ENCODE measurements at places on chromosomes 16 and 17. TPM values are rescaled to one million over a fixed set of nuclear protein-coding genes. Genes with fewer than 3 reads are reported as not detected.

DNA sequence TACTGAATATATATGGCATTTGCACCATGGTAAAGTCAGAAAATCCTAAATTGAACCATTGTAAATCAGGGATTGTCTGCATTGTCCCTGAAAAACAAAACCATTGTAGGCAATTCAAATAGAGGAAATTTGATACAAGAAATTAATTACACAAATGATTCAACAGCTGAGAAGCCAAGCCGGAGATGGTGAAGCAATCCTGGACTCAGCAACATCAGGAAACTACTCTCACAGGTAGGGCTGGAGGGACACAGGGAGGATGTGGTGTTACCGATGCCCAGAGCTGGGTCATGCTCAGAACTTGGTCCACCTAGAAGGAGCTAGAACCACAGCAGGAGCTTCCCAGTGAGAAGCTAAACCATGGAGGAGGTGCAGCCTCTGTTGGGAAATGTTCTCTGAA lies 18.5 kb upstream of the SCNN1B start:
- no peak for DNase-seq
- H3K27me3 ChIP-seq = no peaks in the 10 kb centered on the region
- H3K27ac ChIP-seq = no peak overlapping the region
- no peaks in the 10 kb centered on the region for H3K36me3 ChIP-seq
- no peak overlapping the region for H3K4me3 ChIP-seq
- no peaks in the 10 kb centered on the region for H3K4me1 ChIP-seq

GRCh38 chr17:74360899-74361229 lies 804 bp downstream of the BTBD17 start:
- no peak overlapping the region for H3K27ac ChIP-seq
- DNase-seq = no peak
- H3K36me3 ChIP-seq = no peaks in the 10 kb centered on the region
- peaks cover 2% of the 10 kb centered on the region for H3K4me1 ChIP-seq

NUDT7 gene
- polyA plus RNA-seq = 25.6 TPM

KCNH6 gene
- not detected for polyA plus RNA-seq

- no peak overlapping the region for H3K4me3 ChIP-seq
- no peaks in the 10 kb centered on the region for H3K36me3 ChIP-seq
- H3K4me1 ChIP-seq = no peaks in the 10 kb centered on the region
- H3K27ac ChIP-seq = no peak overlapping the region
- no peak for DNase-seq
These were observed 135.1 kb upstream of the NOL11 start for GRCh38 chr17:67582673-67583081.

DNA sequence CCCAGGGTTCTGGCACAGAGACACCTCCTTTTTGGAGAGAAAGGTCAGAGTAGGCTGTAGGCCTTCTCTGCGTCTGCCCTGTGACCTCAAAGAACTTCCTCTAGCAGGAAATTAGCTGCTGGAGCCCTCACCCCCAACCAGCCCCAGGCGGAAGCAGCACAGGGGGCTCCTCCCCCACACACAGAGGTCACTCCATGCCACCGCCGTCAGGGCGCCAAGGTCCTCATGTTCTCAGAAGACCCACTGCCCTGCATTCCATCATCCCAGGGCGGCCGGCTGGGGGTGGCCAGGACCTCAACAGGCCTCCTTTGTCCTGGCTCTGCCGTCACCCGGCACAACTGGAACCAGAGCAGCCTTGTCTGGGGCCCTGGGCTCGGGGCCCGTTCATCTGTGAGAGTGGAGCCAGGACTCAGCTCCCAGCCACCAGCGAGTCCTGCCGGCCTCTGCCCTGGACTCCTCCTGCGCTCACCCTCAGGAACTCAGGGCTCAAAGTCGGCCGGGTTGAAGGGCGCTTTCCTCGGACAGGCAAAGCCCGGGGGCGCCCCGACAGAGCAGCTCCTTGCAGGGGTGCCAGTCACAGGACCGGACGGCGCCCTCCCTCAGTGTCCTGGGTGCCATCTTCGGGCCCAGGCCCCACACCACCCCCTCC lies 1.2 kb downstream of the TMC6 start:
- no peaks in the 10 kb centered on the region for H3K27me3 ChIP-seq
- peak overlapping the region; percentile 81 for H3K27ac ChIP-seq
- peaks cover 3% of the 10 kb centered on the region for H3K36me3 ChIP-seq
- no peak for DNase-seq

- no peaks in the 10 kb centered on the region for H3K27me3 ChIP-seq
- no peaks in the 10 kb centered on the region for H3K4me1 ChIP-seq
- DNase-seq = no peak
- H3K36me3 ChIP-seq = no peaks in the 10 kb centered on the region
- H3K4me3 ChIP-seq = no peak overlapping the region
These were observed 100.5 kb downstream of the FTO start for GRCh38 chr16:53804467-53804866.

- H3K4me3 ChIP-seq = no peak overlapping the region
- DNase-seq = no peak
- H3K36me3 ChIP-seq = no peaks in the 10 kb centered on the region
- no peak overlapping the region for H3K27ac ChIP-seq
- no peaks in the 10 kb centered on the region for H3K4me1 ChIP-seq
These were observed 106.2 kb downstream of the BRIP1 start for GRCh38 chr17:61757168-61757567.

- H3K27ac ChIP-seq = no peak overlapping the region
- peaks cover 16% of the 10 kb centered on the region for H3K36me3 ChIP-seq
- no peaks in the 10 kb centered on the region for H3K4me1 ChIP-seq
- no peak for DNase-seq
- no peaks in the 10 kb centered on the region for H3K27me3 ChIP-seq
These were observed 12.4 kb downstream of the MRPL27 start for GRCh38 chr17:50360486-50361115.

GRCh38 chr16:73354434-73354833 lies 306.5 kb upstream of the ZFHX3 start:
- DNase-seq = no peak
- H3K4me1 ChIP-seq = no peaks in the 10 kb centered on the region
- no peak overlapping the region for H3K27ac ChIP-seq
- no peaks in the 10 kb centered on the region for H3K27me3 ChIP-seq
- no peak overlapping the region for H3K4me3 ChIP-seq

ABAT gene
- 205 TPM for polyA plus RNA-seq

GRCh38 chr17:33086878-33087277 lies 95.2 kb downstream of the SPACA3 start:
- no peaks in the 10 kb centered on the region for H3K36me3 ChIP-seq
- no peaks in the 10 kb centered on the region for H3K4me1 ChIP-seq
- no peak for DNase-seq
- no peak overlapping the region for H3K27ac ChIP-seq
- no peak overlapping the region for H3K4me3 ChIP-seq
- peaks cover 2% of the 10 kb centered on the region for H3K27me3 ChIP-seq

DNA sequence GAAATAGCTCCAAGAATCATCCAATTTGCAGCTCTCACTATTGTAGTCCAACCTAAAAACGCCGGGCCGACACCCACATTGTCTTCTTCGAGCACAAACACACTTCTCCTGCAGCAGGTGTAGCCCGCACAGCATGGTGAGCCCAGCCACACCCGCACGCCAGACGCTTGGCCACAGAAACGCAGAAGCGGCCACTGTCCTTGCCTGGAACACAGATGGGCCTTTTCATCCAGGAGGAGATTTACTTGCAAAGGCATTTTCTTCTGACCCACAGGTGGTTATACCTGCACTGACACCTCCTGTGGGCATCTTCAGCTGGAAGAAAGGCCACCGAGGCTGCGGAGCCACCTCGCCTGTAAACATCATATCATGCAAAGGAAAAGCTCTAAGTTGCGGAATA lies 98.4 kb downstream of the ADCY9 start:
- no peaks in the 10 kb centered on the region for H3K36me3 ChIP-seq
- no peaks in the 10 kb centered on the region for H3K27me3 ChIP-seq
- DNase-seq = no peak
- H3K27ac ChIP-seq = peak overlapping the region; percentile 61
- H3K4me3 ChIP-seq = no peak overlapping the region
- H3K4me1 ChIP-seq = peaks cover 43% of the 10 kb centered on the region

All from liver (tissue), 10 donors.